Stimulated activated CD8-positive, alpha-beta memory T cell treated with anti-CD3 and anti-CD28 coated beads, Interleukin-7, amount 100 ng/mL, for 48 hours (primary cell): ENCODE measurements at places on chromosomes 2 and 18.
A peak's percentile ranks its signal among the peaks of the same experiment; 100 is the strongest.

DNA sequence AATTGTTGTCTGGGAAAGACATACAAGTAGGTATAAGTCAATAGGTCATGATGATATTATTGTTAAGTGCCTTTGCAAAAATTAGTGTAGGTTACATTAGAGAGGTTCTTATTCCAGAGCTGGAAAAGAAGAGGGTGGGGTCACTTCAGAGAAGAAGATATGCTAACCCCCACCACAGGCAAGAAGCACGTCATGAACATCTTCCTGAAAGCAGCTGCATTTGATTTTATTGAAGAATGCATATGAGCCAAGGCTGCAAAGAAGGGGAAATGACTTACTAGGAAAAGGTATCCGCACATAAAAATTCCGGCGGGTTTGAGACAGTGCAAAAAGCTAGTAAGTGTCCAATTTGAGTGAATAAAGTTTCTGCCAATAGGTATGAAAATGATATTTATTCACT lies 195.3 kb upstream of the CDH2 start:
- no peak for DNase-seq

- no peak for DNase-seq
Observed at GRCh38 chr2:52222128-52222527, 1190.2 kb upstream of the NRXN1 start.

- DNase-seq = peak; percentile 26
Observed at GRCh38 chr2:222939208-222939856, 78.5 kb downstream of the ACSL3 start.

DNA sequence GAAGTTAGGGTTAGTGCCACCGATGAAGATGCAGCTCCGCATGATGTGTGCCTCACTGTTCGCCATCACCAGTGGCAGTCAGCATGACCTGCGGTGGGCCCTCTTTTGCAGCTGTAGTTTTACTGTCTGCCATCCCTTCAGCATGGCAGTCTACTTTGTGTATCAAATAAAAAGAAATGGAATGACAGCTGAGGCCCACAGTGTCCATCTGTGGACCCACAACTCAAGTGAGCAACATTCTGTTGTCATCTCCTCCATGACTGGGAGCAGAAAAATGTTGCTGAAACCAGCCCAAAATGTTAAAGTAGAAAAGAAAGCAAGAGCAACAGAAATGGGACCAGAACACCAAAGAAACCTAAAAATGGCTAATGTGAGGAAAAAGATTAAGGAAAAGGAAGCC lies 128.7 kb downstream of the MEP1B start:
- no peak for DNase-seq

- no peak for DNase-seq
Observed at GRCh38 chr2:5454051-5454390, 238.2 kb upstream of the SOX11 start.

DNA sequence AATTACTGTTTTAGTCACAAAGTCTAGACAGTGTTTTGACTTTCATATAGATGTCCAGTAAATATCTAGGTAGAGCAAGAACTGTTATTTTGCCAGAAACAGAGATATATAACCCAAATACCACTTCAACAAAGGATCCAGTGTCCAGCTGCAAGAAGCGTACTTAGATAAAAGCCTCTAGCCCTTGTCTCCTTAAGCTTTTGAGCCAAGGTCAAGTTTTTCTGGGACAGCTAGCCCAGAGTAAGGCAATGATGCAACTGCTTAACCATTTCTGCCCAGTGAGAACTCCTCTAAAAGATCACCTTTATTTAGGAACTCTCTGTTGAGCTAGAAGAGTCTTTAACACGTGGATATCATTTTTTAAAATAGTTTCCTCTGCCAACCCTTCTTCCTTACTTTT lies 1424.9 kb upstream of the NXPH2 start:
- DNase-seq = no peak

GRCh38 chr2:118524911-118525310 lies 322.5 kb downstream of the EN1 start:
- no peak for DNase-seq

DNA sequence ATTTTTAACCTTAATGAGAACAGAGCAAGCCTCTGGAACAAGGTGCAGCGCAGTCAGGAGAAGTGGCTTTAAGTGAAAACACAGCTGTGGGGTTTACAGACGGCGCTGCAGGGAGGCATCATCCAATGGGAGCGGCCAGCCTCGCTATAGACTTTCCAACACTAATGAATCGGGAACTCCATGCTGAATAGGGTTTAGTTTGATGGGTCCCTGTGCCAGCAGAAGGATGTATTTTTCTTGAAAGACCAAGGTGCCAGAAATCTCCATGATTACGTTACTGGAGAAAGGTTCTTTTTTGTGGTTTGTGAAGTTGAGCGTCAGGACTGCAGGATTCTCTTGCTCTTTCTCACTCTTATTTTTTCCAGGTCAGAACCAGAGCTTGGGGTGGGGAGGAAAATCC lies 87.9 kb upstream of the ALPP start:
- no peak for DNase-seq

DNA sequence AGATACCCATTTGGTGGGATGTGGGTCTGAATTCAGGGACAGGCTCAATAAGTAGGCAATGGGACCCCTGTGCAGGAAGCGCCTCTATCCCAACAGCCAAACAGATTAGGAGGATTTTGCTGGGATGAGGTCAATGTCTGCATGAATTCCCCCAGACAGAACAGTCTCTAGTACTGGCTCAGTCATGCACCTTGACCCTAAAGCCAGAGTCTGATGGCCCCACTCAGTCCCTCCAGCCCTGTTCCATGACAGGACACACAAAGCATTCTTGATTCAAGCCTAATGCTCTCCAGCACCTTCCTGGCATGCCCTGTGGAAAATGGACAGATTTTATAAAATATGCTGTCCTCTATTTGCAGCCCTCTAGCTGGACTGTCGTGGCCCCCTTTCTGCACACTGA lies 49.8 kb upstream of the RAB6D start:
- no peak for DNase-seq

DNA sequence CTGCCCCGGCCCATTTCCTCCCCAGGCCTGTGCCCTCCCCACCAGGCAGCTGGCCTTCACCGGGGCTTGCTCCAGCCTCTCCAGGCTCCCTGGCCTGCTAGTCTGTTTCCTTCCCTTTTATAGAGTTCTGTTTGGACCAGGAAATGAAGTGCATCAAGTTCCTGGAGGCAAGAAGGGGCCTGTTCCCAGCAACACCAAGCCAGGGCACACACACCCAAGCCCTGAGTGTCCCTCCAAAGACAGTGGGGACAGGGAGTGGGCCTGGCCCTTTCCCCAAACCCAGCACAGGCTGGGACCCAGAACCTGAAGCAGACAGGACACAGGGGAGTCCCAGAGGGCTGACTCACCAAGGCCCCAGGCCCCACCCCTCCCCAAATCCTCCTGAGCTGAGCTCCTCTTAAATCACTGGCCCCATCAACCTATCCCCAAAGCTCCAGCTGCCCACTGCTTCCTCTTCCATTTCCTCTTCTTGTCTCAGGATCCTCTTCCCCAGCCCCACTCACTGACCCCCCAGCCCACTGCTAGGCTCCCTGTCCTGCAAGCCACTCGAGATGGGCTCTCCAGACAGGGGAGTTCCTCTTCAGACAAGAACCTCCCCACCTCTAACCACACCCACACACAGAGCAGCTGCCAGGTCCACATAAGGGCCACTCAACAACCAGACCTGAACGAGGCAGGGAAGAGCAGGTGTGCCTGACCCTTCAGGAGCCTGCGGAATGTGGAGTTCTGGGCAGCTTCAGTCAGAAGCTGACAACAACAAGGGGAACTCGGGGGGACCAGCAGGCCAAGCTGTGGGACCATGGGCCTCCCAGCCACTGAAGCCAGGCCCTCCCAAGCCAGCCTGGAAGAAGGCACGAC lies 74.2 kb downstream of the TNS1 start:
- no peak for DNase-seq

GRCh38 chr2:233445152-233445830 lies 91.0 kb downstream of the DGKD start:
- no peak for DNase-seq

DNA sequence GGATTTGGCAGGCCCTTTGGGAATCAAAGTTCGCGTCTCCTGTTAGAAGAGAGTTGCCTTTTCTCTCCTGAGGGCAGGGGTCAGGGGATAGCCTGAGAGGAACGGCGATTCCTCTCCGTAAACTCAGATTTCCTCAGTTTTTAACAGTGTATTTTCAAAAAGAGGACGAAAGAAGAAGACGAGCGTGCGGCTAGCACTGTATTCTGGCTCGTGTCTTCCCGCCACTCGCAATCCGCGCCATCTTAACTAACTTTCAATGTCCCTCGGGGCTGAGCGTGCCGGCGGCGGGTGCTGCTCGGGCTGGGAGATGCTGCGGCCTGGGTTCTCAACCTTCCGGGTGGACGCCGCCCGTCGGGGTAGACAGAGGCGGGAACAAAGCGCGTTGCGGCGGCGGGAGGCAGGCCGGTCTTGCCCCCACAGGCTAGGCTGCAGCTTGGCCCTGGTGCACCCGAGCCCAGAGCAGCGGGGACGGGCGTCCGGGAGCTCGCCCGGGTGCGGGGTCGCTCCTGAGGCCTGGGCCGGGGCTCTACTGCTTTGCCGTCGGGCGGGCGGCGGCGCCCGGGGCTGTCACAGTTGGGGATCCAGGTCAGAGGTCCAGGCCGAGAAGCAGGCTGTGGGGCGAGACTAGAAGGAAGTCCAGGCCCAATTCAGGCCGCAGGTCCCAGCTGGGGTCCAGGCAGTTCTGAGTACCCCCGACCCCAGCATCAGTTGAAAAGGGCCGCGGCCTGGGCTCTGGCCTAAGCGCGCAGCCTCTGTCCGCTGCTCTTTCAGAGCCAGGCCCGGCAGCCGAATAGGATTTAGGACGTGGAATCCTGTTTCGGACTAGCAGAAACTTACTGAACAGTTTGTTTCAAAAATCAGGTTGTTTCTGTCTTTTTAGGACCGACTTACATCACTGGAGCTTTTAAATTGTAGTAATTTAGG lies 11.8 kb downstream of the TBR1 start:
- no peak for DNase-seq

GRCh38 chr2:71791061-71791450 lies 337.7 kb downstream of the DYSF start:
- DNase-seq = no peak

GRCh38 chr2:23761638-23762037 lies 165.3 kb downstream of the ATAD2B start:
- DNase-seq = no peak

GRCh38 chr2:45070113-45070652 lies 60.9 kb upstream of the SIX2 start:
- DNase-seq = no peak

DNA sequence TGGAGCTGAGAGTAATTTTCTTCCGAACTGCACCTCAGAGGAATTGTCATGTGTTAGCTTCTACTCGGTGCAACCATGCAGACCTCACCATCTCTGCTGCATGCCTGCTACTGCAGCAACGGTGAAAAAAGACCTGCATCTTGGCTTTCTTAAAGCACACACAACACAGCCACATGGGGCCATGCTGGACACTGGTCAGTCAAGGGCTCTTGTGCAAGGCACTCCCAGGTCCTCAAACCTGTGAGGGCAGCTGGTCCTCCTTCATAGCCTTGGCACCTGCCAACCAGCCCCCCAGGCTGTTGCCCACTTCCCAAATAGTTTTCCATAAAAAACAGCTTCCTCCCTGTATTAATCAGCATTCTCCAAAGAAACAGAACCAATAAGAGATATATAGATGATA lies 113.5 kb upstream of the TEX51 start:
- DNase-seq = no peak

DNA sequence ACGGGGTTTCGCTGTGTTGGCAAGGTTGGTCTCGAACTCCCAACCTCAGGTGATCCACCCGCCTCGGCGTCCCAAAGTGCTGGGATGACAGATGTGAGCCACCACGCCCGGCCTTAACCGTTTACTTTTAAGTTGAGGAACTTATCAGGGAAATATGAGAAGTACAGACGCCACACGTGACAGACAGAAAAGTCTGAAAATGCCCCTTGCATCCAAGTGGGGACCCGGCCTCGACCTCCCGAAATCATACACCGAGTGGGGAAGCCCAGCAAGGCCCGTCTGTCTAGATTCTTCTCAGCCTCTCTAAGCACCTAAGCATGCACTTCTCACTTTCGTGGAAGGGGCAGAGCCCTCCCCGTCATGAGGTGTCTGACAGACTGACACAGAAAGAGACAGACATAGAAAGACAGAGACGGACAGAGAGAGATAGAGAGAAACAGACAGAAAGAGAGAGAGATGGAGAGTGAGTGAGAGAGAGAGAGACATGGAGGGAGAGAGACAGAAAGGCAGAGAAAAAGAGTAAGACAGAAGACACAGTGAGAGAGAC lies 107.3 kb upstream of the ANKRD30BL start:
- no peak for DNase-seq

- no peak for DNase-seq
Observed at GRCh38 chr18:78986018-78986481, 6.4 kb downstream of the SALL3 start.

- no peak for DNase-seq
Observed at GRCh38 chr2:164899121-164899520, 56.2 kb downstream of the SLC38A11 start.

DNA sequence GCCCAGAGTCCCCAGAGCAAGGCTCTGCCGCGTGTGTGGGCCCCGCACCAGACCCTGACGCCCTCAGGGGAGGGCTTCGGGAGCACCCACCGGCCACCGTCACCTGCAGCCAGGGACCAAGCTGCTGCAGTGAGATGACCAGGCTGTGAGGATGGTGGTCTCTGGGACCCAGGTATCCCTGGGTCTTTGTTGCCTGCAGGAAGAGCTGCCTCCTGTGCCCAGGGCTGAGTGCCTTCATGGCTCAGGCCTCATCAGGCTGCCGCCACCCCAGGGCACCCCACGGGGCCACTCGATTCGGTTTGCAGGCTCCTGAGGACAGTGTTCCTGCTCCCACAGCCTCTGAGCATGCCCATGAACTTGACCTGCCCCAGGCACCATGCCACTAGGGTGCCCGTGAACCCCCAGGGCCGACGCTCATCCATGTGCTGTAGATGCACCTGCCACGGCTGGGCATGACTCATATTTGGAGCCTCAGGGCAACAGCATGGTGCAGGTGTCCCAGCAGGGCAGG lies 109.8 kb downstream of the FAM210A start:
- DNase-seq = no peak

DNA sequence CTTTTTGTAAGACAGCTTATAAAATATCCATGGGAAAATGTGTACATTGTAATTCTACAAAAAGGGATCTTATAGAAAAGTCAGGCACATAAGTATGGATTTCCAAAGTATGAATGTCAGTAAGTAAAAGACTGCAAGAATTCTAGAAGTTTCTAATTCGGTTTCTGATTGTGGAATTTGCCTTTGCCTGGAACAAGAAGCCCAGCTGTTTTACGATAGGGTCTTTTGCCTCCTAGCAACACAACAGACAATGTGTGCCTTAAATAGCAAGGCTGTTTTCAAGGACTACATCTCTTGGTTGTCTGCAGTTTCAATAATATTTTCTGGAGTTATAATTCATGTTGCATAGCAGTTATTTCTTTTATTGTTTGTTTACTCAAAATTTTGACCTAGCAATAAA lies 312.9 kb downstream of the MTX2 start:
- no peak for DNase-seq

GRCh38 chr2:228801451-228801850 lies 469.6 kb downstream of the PID1 start:
- DNase-seq = no peak

DNA sequence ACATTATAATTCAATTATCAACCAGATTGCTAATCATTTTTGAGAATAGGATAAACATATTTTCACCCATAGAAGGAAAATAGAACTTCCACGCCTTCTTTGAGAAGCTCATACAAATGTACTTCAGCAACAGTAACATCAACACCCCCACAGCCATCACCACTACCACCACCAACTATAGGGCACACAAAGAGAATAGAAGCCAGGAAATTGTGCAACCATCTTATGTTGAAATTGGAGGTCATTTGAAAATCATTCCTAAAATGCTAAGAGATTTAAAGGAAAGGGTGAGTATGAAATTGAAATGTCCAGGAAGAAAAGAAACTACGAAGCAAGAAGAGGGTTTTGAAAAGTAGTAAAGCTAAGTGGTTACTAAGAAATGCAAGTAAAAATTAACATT lies 563.4 kb downstream of the ZNF804A start:
- no peak for DNase-seq
